NB4 (cell line): ENCODE measurements at places on chromosomes 11 and 22.

DNA sequence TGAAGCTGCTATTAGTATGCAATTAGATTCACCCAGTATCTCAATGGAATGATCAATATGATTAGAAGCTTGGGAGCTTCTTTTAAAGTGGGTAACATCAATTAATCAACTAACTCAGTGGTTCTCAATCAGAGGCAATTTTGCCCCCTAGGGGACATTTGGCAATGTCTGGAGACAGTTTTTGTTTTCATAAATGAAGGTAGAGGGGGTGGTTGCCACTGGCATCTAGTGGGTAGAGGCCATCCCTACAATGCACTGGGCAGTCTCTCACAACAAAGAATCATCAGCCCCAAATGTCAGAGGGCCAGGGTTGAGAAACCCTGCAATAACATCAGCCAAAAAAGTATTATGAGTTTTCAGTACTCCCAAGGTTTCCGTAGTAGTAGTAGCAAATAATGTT, 5.9 kb upstream of the AMOTL1 start:
- DNase-seq, result peak; percentile 49

DNA sequence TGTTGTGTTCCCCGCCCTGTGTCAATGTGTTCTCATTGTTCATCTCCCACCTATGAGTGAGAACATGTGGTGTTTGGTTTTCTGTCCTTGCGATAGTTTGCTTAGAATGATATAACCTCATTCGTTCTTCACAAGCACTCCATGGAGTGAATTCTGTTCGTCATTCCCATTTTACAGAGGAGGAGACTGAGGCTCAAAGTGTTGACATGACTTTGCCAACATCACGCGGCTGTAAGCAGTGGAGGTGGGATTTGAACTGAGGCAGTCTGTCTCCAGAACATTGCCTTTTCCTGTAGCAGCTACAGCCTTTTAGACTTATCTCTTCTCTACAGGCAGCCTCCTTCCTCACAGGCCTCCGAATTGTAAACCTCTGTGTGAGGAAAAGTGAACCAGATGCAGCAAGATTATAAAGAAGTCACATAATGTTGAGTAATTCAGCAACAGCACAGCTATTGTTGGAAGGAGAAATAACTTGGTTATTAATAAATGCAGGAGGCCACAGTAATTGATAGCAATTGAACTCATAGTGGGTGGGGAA, 74.6 kb downstream of the MYO18B start:
- DNase-seq, result no peak

DNA sequence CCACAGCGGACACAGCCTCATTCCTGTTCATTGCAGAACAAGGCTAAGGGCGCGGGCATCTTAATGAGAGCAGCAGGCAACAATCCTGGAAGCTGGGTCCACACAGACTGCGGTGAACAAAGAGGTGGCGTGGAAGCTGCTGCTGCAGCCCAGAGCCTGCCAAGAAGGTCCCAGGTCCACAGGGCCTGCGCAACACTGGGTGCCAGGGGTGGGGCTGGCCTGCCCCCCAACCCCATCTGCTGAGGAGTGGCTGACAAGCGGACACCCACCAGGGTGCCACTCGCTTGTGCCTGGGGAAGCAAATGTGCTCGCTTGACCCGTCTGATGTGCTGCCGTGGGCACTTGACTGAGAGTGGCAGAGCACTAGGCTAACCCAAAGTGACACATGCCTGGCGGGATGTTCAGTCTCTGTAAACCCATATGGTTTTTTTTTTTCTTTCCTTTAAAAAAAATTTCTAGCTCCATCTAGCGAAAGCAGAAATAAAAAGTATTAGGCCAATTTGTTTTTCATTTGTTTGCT, 83.2 kb upstream of the PITPNB start:
- no peak for DNase-seq

DNA sequence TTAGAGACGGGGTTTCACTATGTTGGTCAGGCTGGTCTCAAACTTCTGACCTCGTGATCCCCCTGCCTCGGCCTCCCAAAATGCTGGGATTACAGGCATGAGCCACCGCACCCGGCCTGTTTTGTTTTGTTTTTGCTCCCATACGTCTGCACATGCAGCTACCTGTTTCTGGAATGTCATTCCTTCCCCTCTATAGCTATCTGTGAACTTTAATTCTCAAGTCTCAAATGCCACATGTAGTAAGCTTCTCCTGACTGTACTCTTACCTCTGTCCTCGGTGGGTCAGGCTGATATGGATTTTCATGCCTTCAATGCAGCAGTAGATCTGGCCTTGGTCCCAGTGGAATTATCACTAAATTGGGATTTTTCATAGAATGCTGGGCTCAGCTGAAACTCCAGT, 12.4 kb upstream of the SWAP70 start:
- DNase-seq, result no peak

- peak; percentile 91 for DNase-seq
Observed at GRCh38 chr11:130146796-130147195, 12.8 kb upstream of the ST14 start.

- DNase-seq, result no peak
Observed at GRCh38 chr11:46719048-46719542, at the start of gene F2. Gene F2 (plus strand): TSS chr11:46719213. CDS start chr11:46719236, 23 bp downstream.

DNA sequence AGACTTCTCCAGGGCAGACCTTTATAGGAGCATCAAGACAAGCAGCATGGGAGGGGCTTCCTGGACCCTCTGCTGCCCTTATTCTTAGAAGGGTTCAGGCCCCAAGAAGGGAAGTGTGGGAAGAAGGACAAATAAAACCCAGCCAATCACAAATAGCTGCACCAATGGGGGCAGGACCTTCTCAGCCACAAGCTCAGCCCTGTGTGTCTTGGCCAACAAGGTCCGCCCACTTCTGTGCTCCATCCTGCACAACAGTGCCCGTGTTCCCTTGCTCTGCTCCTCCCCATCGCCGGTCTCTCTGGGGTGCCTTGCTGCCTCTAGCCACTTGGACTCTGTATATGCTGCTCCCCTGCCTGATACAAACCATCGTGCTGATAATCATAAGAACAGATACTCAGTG, 86.1 kb downstream of the NAT10 start:
- DNase-seq, result no peak

DNA sequence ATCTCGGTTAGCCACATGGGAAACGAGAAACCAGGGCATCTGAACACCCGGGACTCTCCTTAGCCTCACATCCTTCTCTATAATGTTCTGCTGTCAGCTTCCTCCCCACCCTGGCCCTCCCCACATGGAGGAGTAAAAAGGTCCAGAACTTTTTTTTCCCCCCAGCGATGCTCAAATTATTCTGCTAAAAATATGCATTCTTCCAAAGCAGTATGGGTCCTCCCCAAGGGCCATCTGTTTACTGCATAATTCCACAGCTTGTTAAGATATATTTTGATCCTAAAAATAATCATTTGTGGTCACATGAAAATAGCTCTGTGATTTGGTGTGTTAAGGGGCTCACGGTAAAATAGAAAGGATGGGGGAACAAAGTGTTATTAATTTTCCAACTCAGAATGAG, 281.5 kb upstream of the NARS2 start:
- DNase-seq, result no peak

DNA sequence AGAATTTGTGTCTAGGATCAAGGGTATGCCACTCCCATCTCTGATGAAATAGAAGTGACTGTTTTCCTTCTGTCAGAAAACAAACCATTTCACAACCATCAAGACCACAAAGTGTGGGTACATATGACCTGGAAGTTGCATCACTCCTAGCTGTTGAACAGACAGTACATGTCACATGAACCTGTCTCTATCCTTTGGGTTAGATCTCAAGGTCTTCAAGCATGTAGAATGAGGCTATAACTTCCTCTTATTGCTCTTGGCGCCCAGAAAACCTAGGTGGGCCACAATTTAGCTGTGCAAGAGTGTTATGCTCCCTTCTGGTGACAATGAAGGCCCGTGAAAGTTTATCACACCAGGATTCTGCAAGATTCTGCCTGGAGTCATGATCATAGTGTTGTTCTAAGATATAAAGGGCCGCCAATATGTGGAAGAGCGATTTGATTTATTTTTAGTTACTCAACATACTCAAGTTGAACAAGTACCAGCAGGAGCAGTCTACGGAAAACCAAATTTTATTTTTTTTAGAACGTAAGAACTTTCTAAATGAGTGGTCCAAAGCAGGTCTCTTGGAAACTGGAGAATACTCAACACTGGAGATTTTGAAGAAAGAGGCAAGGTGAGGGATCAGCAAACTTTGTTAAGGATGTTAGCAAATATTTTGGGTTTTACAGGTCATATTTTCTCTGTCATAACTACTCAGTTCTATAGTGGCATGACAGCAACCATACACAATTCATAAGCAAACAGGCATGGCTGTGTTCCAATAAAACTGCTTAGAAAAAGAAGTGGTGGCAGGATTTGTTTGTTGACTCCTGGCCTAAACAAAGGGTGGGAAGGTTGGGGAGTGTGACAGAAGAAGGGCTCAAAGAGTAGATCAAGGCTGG, 101.8 kb downstream of the USP35 start:
- peak; percentile 100 for DNase-seq

DNA sequence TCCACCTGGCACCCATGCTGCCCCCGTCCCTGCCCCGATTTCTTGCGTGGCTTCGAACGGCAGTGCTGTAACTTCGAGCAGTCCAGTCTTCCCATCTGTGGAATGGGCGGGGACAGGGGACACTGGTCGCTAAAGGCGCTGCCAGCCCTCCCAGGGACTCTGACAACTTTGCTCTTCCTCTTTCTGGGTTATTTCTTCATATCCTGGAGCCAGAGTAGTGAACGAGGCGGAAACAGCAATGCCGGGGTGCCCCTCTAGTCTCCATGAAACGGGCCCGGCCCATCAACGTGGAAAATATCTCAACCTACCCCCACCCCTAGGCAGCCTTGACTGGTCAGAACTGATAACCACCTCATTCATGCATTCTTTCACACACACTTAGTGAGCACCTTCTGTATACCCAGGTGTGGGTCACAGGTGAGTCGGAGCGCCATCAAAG, 42.8 kb downstream of the TRIOBP start:
- peak; percentile 93 for DNase-seq

- DNase-seq, result no peak
Observed at GRCh38 chr22:41406410-41406809, 24.7 kb downstream of the TEF start.

DNA sequence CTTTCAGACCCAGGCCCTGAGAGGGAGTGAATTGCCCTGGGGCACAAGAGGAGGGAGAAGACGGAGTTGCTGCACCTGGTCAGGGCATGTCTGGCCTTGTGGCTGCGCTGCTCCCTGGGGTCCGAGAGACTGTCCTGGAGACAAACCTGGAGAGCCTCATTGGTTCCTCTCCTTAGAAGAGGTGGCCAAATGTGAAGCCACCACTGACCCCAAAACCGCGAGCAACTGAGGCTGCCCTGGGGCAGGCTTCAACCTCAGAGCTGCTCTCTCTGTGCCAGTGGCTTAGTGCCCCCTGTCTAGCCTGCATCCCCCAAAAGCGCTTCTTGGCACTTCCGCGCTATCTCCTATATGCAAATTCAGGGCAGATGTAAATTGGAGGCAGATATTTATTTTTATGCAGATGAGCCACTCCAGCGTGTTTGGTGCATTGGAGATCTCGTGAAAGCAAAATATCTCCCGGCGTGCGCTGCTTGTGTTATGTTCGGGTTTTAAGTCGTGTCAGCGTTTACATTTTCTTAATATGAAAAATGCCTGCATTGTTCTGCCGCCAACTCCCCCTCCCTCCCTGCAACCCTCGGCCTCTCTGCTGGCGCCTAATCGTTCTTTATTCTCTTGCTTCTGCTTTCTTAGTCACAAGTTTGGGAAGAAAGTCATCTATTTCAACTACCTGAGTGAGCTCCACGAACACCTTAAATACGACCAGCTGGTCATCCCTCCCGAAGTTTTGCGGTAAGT, 69.5 kb downstream of the ARHGAP8 start:
- DNase-seq, result no peak

DNA sequence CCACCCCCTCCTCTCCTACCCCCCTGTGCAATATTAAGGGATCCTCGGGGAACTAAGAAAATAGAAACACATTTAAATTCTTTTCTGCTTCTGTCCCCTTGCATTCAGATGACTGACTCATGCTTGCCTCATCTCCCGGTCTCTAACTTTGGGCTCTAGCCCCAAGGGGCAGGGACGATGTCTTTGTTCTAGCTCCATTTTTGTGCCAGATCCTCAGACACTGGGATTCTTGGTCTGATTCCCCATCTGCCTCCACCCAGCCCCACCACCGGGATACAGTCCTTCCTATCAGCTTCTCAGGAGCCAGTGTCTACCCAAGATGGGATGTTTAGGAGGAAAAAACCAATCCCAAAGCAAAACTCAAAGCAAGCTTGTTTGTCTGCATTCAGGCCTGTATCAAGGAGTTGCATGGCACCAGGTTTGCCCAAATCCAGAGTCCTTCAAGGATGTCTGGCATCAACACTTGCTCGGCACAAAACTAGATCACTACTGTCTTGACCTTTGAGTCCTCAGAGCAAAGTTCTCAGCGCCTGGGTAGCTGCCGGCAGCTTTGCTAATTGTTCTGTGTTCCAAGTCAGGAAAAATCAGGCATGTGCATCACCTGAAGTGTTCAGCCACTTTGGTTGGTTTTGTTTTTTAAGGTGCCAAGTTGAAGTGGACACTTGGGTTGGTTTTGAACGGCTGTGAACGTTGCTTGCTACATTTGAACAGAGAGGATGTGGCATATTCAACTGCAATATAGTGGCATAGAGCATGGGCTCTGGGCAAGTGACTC, 212.8 kb downstream of the DSCAML1 start:
- DNase-seq, result no peak

DNA sequence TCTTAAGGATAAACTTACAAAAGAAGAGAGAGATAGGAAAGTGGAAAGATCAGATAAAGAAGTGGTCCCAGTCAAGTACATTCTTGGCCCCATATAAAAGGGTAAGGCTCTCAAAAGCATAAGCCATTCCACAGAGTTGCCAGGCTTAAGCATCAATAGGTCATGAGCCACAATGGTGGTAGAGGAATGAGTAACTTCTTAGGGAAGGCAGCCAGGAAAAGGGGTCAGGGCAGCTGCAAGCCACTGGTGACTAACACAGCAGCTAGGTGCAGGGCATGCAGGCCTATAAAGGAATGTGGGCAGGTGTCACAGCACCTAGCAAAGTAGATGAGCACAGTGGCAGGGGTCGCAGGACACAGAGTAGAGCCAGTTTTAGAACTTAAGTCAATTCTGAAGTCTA, 302.6 kb upstream of the FAT3 start:
- DNase-seq, result no peak

DNA sequence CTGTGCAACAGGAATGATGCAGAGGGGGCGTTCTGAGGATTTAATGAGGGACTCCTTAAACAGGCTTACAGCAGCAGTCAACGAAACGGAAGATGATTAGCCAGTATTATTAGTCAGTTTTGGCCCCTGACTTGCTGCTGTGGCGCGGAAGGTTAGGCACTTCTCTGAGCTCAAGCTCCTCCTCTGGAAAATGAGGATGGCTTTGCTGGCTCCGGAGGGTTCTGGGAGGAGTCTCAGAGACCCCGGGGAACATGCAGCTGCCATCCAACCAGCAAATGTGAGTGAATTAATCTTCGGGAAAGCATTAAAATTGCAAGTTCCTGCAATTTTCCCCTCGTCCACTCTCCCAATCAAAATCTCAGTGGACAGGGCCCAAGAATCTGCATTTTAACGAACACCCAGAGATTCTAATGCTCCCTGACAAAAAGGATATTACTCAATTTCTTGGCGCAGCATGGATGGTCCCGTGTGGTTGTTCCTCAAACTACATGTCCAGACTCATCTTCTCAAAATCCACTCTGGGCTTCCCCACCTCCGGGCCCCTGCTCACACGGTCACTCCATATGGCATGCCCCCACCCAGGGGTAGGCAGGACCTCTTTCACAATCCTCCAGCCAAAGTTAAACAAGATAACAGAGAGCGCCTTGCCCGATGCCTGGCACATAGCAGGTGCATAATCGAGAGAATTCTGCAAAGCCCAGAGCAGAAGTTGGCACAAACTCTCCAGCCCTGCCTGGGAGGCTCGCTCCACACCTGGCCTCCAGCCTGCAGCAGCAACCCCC, 6.4 kb downstream of the ELFN2 start:
- DNase-seq, result peak; percentile 40
